ENCODE measurements at places on chromosomes 11 and 22.
A peak's percentile ranks its signal among the peaks of the same experiment; 100 is the strongest.

- no peak for DNase-seq
Measured at GRCh38 chr11:57364851-57365660, 15.9 kb downstream of the PRG3 start.

DNA sequence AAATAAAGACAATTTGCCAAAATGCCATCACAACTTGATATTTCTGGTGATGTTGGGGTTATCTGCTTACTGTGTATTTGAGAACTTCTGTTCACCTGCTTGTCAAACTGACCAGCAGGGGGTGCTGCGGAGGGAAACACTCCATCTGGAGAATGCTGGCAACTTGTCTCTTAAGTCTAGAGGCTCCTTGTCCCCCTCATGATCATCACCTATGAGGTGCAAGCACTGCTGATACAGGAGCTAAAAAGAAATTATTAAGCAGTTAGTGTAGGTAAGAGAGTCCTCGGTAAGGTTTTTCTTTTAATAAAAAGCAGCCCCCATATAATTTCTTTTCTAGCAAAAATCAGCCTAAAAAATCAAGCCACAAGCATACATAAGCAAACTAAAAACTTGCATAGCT is 32.7 kb upstream of the GLYATL1B start:
- DNase-seq: peak; percentile 76

DNA sequence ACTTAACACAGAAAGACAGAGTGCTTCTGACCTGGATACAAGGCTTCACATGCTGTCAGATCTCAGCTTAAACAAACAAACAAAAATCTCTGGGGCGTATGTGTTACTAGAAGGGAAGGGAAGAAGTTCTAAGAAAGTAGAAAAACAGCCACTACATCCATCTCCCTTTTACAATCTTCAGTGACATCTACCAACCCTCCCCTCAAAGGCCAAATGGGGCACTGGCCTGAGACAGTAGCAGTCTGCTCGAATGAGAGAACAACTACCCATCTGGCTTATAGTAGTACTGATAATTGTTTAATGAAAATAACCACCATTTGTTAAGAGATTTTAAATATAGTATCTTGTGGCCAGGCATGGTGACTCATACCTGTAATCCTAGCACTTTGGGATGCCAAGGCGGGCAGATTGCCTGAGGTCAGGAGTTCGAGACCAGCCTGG is 29.4 kb downstream of the CCDC83 start:
- DNase-seq: peak; percentile 20

DNA sequence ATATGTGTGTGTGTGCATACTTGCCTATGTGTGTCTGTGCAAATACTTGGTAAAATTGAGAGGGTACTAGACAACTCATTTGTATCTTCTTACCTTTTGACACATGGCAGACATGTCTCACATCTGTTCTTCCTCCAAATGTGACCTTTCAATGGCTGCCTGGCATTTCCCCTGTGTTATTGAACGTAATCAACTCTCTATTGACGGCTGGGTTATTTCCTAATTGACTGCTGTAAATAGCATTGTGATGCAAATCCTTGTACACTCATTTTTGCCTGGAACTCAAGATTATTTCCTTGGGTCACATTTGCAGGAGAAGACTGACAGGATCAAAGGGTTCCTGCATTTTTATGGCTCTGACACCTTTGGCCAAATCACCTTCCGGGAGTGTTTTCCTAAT is 37.4 kb downstream of the KCNQ1 start:
- no peak for DNase-seq

- DNase-seq: no peak
Measured at GRCh38 chr11:78192911-78193351, 4.2 kb downstream of the USP35 start.

All from brain microvascular endothelial cell (primary cell).